ENCODE measurements at places on chromosomes 13 and 19.

DNA sequence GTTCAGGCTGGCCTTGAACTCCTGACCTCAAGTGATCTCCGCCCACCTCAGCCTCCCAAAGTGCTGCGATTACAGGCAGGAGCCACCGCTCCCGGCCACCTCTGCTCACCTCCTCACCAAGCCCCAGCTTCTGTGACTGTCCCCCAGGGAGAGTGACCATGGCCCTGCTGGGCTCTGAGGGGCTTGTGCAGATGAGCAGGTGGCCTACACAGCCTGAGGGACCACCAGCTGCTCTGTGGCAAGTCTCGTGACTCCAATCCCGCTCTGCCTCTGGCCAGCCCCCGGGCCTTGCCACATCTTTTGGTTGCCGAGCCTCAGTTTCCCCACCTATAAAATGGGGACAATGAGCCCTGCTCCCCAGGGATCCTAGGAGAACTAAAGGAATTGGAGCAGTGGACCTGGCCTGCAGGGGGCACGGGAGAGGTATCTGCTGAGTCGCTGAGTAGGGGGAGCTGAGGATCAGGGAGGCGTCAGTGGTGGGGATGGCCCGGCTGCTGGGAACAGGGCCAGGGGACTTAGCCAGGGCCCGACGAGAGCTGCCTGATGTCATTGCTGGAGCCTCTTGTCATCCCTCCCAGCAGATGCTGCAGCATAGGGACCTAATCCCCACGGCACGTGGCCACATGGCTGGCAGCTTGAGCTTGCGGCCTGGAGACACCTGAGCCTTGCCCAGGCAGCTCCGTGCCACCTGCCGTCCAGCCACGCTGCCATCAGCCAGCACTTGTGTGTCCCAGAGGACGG is 74.7 kb downstream of the GADD45B start:
- no peak for DNase-seq

GRCh38 chr13:34038541-34039068 is 220.7 kb downstream of the RFC3 start:
- DNase-seq: no peak

DNA sequence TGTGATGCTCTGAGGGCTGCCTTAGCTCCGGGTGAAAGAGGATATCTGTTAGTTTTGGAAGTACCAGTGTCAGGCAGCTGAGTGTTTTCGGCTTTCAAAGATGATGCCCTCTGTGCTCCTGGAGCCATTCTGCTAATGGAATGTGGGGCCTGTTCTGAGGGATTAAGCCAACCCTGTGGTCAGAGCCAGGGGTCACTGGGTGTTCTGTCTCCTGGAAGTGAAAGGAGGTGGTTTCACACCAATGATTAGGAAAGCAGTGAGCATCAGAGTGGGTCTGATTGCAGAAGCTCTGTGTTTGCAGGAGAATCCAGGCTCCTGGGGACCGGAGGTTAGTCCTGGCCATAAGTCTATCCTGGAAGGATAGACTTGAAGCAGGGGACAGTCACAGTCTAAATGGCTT is 94.6 kb downstream of the UQCRFS1 start:
- DNase-seq: no peak

- no peak for DNase-seq
These were observed 3.0 kb downstream of the IFI30 start for GRCh38 chr19:18176367-18177310.

DNA sequence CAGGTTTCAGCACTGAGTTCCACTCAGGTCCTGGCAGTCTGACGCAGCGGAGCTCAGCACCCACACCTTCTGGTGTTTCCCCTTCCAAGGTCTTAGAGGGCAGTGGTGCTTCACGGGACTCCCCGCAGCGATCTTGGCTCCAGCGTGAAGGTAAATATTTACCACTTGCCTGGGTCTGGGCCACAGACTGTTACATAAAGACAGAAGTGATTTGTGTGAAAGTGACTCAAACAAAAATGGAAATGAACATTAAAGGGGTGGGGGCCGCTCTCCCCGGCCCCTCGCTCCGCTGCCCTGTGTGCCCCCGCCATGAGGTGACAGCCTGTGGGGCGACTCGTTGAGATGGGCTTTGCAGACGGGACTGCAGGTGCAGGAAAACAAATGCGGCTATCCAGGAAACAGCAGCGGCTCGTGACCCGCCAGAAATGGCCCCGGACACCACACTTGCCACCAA is 55.0 kb downstream of the GGACT start:
- no peak for DNase-seq

DNA sequence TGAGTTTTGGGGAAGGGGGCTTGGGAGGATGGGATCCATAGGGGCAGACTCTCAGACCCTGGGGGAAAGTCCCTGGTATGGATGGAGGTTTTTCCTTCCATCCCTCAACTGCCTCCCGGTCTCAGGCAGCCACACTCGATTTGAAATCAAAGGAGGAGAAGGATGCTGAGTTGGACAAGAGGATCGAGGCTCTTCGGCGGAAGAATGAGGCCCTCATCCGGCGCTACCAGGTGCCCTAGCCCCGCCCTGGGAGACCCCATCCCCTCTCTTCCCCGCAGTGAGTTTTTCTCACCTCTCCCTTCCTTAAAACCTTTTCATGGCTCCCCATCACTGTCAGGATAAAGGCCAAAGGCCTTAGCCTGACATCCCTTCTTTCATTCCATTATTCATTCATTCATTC is 2.1 kb downstream of the CCDC9 start:
- no peak for DNase-seq

DNA sequence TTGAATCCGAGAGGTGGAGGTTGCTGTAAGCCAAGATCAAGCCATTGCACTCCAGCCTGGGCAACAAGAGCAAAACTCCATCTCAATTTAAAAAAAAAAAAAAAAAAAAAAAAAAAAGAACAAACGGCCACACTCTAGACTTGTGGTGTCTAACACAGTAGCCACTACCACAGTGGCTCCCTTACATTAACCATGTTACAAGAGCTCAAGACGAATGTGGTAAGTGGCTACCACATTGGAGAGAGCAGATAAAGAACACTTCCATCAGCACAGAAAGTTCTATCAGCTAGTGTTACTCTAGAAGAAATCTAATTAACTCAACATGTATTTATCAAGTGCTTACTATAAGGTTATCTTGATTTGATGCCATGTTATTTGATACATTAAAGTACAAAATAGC is 11.5 kb downstream of the XPO4 start:
- DNase-seq: no peak

DNA sequence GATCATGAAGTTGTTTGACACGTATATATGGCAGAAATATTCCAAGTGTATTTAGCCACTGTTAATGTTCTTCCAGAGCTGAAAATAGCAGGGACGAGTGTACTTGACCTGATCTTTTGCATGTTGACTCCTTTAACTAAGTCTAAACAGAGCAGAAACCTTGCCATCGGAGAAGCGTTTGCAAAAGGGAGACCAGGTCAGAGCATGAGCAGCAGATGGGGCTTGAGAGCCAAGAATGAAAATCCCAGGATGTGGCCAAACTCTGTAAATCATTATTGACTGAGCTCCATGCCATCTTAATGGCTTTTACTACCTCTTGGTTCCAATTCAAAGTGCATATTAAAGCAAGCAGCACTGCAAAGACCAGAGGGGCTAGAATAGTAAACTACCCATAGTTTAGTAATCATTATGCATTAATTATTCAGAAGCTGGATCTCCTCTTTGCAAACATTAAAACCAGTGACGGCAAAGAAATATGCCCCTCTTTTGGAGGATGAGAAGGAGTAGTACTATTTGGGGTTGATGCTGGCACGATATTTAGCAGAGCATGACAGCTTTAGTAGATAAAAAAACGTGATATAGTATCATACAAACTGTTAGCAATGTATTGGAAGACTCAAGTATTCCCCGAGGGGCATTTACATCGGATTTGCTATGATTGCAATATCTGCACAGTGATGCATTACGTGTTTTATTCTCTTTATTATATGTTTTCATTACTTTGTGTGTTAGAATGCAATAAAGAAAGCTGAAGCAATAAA is 55.7 kb downstream of the FAM216B start:
- DNase-seq: no peak

DNA sequence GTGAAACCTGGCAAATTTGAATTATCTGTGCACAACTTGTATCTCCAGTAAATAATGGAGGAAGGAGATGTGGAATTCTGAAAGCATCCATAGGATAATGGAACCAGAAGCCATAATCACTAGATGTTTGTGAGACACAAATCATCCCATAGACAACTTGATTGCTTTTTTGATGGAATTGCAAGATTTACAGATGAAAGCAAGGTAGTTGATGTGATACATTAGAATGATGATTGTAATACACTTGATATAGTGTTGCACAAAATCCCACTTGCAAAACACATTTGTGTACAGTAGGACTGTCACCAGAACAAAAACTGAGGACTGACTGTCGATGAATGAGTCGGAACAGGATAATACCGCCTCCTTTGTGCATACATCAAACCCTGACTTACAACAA is 178.3 kb downstream of the IRS2 start:
- DNase-seq: no peak

GRCh38 chr19:18299654-18300053 is 18.2 kb upstream of the JUND start:
- DNase-seq: no peak

- DNase-seq: no peak
These were observed 54.9 kb downstream of the AP1M1 start for GRCh38 chr19:16252459-16253205.

- DNase-seq: no peak
These were observed 6.4 kb upstream of the TPM4 start for GRCh38 chr19:16069813-16070365.

DNA sequence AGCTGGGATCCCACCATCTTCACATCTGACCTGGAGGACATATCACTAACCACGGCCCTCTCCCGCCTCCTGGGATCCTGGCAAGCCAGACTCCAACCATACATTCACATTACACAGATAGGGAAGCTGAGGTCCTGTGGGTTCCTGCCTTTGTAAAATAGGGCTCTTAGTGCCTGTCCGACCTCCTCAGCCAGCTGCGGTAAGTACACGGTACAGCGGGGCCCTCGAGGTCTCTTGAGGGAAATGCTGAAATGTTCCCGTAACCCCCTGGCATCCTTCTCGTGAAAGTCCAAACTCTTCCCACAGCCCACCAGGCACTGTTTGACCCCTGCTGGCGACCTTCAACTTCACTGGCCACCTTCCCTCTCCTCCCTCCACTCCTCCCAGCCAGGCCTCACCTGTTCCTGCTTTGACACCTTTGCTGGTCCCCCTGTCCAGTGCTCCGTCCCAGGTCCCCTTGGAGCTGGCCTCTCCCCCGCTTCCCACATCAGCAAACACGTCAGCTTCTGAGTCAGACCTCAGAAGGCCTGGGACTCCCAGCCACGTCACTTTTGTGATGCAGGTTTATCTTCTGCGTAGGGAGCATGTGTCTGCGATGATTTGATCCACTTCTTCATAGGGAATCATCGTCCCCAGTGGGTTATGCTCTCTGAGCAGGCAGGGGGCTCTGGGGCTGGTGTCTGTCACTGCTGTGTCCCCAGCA is 8.8 kb upstream of the GNG7 start:
- DNase-seq: no peak

- DNase-seq: no peak
These were observed 12.8 kb upstream of the SCN1B start for GRCh38 chr19:35017507-35017906.

- no peak for DNase-seq
These were observed 6.5 kb downstream of the KCNN4 start for GRCh38 chr19:43774103-43774939.

- no peak for DNase-seq
These were observed 398.9 kb upstream of the ZNF507 start for GRCh38 chr19:31946491-31946890.

DNA sequence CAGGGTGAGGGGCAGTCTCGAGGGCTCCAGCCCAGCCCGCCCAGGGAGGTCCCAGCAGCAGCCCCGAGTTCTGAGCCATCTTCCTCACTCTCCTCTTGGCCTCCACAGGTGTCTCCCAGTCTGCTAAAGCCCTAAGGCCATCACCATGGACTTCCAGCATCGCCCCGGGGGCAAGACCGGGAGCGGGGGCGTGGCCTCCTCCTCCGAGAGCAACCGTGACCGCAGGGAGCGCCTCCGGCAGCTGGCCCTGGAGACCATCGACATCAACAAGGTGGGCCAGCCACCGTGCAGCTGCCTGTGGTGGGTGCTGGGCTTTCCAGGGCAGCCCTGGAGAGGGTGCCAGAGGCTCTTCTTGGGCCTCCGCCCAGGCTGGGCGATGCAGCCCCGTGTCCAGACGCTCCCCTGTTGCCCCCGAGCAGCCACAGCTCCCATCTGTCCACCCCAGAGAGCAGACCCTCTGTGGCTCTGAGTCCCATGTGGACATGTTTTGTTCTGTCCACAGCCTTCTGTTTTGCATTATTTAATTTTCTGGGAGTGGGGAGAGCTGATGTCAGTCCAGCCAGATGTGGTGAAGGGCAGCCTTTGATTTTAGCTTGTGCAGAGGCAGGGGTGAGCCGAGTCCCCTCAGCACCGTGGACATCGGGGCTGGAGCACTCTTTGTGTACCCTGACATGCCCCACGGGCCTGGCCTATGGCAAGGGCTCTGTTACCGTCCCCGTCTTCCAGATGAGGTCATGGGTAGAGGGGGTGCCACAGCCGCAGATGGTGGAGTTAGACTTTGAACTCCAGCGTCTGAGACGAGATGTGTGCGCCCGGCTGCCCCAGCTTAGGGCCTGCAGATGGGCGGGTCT is 5.6 kb upstream of the AMH start:
- DNase-seq: no peak

- no peak for DNase-seq
These were observed 12.8 kb upstream of the ADGRL1 start for GRCh38 chr19:14218620-14219330.

DNA sequence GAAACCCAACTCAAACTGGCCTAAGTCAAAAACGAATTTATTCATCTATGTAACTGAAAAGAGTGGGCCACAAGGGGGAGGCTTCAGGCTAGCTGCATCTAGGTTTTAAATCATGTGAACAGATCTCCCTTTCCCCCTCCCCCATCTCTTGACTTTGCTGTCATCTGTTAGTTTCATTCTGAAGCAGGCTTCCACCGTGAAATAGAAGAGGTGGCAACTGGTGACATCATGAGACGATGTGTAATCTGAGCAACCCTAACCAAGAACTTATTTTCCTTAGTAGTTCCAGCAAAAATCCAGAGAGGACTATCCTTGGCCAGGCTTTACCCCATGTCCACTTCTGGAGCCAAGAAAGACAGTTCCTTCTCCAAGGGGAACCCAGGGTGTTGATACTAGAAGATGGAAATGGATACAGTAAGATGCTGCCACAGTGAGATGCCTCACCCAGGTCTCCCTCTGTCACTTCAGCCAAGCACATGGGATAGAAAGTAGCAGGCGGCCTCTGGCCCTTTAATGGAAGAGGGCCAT is 9.4 kb downstream of the SAMD4B start:
- peak; percentile 69 for DNase-seq

- DNase-seq: no peak
These were observed 32.6 kb upstream of the MTIF3 start for GRCh38 chr13:27482983-27483382.
